ENCODE measurements at places on chromosomes 4 and X.

- DNase-seq, result no peak
Measured at GRCh38 chrX:46599051-46599560, 25.5 kb downstream of the CHST7 start.

- no peak for DNase-seq
Measured at GRCh38 chrX:121151293-121151692, 103.9 kb downstream of the GLUD2 start.

GRCh38 chrX:47662144-47662657, 3.2 kb upstream of the UXT start:
- no peak for DNase-seq

DNA sequence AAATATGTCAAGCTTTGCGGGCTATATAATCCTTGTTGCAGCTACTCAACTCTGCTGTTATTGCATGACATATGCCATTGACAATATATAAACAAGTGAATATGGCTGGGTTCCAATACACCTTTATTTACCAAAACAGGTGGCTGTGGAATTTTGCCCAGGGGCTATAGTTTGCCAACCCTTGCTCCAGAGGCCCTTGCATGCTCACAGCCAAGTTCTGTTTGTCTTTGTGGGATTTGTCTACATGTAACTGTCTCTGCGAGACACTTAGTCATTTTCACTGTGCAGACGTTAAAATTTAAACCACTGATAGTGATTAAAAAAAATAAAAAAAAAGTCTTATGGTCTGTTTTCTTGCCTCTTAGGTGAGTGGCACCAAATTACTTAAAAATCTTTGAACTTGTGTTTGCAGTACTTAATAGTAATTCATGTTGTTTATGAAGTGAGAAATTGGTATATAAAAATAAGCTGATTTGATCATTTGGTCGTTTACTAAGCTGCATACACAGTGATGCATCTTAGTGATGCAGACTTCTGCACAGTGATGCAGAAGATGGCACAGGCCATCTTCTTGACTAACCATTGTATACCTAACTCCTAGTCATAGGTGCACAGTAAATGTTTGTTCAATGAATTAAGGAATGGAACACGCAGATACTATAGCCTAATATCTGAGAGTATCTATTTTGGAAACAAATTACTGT, 170.9 kb downstream of the FRMPD4 start:
- no peak for DNase-seq

GRCh38 chrX:19792412-19792811, 95.0 kb downstream of the SH3KBP1 start:
- DNase-seq, result no peak

GRCh38 chr4:109177096-109177810, 125.2 kb downstream of the COL25A1 start:
- no peak for DNase-seq

GRCh38 chr4:67030636-67031035, 514.7 kb downstream of the CENPC start:
- DNase-seq, result no peak

DNA sequence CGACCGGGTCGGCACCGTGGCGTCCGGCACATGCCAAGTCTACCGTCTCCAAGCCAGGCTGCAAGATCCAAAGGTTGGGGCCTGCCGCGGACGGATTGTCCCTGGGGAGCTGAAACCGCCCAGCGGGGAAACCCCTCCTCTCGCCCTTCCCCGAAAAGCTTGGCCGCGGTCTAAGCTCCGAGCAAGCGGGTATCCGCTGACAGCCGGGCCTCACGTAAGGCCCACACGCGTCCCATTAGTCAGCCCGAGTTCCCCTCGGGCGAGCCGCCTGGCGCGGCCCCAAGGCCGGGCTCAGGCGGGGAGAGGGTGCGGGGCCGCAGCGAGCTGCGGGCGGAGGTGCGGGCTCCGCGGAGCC, 6.8 kb upstream of the BCOR start:
- no peak for DNase-seq

DNA sequence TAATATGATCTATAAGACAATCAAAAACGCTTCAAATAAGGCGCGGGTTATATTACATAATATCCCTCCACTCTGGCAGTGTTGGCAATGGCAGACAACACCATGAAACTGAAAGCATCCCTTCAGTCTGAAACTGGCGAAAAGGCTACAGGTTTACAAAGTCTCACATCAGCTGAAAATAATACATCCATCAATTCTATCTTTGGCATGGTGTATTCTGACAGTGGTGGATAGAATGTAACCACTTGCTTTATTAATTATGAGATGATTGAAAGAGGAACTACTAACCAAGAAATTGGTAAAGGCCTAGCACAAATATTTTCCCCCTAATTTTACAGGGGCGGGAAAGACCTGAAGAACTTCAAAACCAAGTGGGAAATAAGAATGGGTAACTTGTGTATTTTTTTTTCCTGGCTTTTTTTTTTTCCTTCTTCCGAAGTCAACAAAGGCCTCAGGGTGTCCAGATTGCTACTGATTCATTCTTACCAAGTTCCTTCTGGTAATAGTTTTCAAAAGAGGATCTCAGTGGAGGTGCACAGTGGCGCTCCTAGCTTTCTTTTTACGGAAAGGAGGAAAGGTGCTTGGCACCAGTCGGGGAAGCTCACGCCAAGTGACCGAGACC, 728 bp downstream of the UBA6 start:
- no peak for DNase-seq
